ENCODE measurements at places on chromosomes 13 and 19.
A peak's percentile ranks its signal among the peaks of the same experiment; 100 is the strongest.

DNA sequence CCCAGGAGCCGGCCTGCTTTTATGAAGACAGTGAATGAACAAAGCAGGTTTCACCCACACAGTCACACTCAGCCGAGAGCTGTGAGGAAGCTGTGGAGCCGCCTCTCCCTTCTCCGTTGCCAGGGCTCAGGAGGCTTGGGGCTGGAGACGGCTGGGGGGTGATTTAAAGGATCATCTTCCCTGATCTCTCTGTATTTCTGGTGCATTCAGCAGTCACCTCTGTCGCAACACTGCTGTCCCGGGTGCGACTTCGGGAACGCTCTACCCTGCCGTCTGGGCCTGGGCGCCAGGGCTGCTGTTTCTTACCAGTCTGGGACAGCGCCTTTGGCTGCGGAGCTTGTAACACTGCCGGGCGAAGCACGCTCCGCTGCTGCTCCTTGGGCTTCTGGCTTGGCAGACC lies 18.1 kb downstream of the CAPS start:
- DNase-seq = no peak

GRCh38 chr19:50210425-50210824 lies 7.0 kb downstream of the MYH14 start:
- no peak for DNase-seq

GRCh38 chr19:7450243-7451223 lies 38.3 kb downstream of the PEX11G start:
- no peak for DNase-seq

GRCh38 chr13:23381866-23382265 lies 51.6 kb downstream of the SACS start:
- no peak for DNase-seq

GRCh38 chr13:113597391-113598080 lies 13.0 kb downstream of the TFDP1 start:
- DNase-seq = peak; percentile 43

- DNase-seq = no peak
Measured at GRCh38 chr13:97496511-97496910, 62.5 kb downstream of the RAP2A start.

DNA sequence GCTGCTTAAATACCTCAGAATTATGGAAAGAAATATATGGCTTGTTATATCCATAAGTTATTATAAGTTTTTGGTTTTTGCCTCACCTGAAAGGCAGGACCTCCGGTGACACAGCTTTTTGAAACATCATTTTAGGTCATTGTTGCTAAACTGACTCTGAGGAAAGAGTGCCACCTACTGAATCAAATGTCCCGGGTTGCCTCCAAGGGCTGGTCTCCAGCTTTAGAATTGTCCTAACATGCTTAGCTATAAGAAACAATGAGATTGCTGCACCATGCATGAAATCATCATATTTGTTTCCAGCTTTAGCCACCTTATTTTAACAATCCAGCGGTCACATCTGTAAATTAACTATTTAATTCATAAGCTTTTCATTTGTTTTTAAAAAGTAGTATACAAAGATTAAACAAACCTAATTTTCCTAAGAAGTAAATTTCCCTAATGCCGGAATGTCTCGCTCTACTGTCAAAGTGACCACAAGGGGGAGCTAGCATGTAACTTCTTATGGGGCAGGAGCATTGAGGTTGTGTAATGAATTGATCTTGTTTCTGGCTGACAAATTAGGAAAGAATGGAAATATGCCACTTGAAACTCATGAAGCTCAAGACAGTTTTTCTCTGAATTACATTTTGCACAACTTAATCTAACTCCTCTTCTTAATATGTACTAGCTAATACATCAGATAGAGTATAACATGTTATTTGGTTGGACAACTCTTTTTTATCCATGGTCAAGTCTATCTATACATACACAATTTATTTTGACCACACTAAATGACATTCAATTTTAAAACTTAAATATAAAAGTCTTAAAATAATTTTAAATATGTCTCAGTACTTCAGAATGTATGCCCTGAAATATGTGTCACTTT lies 6.7 kb upstream of the PCDH17 start:
- no peak for DNase-seq

DNA sequence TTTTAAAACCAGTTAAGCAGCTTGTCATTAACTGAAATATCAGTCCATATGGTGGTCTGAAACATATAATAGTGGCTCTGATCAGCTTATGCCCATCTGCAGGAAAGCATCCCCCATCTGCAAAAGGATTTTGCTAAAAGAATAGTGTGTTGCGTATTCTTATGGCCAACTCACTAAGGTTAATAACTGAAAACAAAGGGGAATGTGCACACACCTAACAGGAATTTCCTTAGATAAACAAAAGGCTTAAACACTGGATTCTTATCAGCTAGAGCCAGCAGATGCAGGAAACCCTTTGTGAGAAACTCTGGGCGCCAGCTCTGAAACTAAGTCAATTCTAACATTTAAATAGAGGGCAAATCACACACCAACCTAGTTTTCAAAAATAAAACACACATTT lies 22.1 kb downstream of the VPS36 start:
- no peak for DNase-seq

DNA sequence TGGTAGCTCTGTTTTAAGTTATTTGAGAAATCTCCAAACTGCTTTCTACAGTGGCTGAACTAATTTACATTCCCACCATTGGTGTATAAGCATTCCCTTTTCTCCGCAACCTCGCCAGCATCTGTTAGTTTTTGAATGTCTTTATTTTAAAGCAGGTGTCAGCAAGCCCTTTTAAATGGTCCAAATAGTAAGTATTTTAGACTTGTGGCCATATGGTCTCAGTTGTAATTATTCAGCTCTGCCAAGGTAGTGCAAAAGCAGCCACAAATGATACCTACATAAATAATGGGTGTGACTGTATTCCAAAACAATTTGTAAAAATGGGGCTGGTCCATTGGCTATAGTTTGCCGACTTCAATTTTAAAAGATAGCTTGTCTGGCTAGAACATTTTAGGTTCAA lies 58.7 kb upstream of the TMTC4 start:
- DNase-seq = no peak

DNA sequence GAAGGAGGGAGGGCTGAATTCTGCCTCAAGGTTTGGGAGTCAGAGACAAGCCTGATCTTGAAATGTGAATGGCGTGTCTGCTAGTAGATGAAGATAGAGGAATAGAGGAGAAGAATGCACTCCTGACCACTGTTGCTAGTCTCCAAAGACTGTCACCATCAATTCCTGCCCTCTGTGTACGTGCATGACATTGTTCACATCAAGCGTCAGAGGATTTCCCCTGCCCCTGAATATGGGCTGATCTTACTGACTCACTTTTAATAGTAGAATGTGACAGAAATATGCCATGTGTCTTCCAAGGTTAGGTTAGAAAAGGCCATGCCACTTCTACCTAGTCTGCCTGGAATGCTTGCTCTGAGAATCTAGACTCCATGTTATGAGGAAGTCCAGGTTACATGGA lies 538.6 kb downstream of the DIAPH3 start:
- no peak for DNase-seq

DNA sequence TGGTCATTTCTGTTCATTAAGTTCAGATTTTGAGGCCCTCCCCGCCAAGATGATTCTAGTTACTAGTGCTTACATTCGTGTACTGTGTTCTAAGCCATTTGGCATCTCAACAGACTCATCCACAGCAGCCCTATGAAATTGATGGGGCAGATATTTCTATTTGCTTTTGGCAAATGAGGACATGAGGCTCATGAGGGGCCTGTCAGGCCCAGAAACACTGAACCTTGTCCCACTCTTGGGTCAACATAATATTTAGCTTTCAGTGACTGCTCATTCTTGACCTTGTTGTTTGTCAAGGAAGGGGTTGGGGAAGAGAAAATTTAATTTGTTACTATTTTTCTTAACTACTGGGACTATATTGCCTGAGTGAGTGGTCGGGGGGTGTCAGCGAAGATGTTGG lies 92.3 kb upstream of the RNF113B start:
- no peak for DNase-seq

DNA sequence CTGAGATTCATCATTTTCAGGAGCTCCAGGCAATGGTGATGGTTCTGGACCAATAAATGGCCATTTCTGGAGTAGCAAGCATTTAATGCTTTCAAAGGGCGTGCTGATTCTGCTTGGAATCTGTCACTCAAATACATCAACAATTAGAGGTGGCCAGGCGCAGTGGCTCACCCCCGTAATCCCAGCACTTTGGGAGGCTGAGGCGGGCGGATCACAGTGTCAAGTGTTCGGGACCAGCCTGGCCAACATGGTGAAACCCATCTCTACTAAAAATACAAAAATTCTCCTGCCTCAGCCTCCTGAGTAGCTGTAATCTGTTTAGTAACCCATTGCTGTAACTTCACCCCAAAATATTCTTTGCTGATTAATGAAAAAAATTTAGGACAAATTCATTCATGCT lies 1574.2 kb downstream of the EFNB2 start:
- DNase-seq = no peak

DNA sequence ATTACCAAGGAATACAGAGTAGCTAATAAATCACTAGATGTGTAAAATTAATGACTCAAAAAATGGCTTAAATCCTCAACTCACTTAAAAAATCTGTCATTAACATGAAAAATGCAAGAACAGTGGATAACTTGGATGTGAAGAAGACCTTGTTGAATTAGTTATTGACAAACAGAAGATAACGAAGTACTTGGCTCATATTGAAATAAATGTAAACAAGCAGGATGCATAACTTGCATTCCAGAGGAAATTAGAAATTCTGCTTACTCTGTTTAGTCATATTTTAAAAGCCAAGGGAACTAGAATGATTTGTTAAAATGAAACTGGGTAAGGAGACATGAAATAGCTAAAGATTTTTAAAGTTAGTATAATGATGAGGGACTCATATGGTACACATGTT lies 1812.2 kb downstream of the PCDH9 start:
- no peak for DNase-seq

- no peak for DNase-seq
Measured at GRCh38 chr13:45690636-45691035, 11.5 kb upstream of the CBY2 start.

GRCh38 chr13:74036373-74036772 lies 97.8 kb downstream of the KLF12 start:
- DNase-seq = no peak

DNA sequence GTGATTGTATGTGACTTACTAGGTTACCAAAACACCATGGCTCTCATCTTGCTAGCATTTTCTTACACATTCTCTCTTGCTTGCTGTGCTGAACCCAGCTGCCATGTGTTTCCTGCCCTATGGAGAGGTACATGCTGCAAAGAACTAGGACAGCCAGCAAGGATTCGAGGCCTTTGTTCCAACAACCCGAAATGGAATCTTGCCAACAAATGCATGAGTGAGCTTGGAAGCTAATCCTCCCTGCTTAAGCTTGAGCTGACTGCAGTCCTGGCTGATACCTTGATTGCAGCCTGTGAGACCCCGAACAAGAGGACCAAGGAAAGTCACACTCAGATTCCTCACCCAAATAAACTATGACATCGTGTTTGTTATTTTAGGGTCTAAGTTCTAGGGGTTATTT lies 651.2 kb downstream of the SLITRK6 start:
- no peak for DNase-seq

- DNase-seq = no peak
Measured at GRCh38 chr13:50650592-50651504, 192.6 kb downstream of the DLEU7 start.

DNA sequence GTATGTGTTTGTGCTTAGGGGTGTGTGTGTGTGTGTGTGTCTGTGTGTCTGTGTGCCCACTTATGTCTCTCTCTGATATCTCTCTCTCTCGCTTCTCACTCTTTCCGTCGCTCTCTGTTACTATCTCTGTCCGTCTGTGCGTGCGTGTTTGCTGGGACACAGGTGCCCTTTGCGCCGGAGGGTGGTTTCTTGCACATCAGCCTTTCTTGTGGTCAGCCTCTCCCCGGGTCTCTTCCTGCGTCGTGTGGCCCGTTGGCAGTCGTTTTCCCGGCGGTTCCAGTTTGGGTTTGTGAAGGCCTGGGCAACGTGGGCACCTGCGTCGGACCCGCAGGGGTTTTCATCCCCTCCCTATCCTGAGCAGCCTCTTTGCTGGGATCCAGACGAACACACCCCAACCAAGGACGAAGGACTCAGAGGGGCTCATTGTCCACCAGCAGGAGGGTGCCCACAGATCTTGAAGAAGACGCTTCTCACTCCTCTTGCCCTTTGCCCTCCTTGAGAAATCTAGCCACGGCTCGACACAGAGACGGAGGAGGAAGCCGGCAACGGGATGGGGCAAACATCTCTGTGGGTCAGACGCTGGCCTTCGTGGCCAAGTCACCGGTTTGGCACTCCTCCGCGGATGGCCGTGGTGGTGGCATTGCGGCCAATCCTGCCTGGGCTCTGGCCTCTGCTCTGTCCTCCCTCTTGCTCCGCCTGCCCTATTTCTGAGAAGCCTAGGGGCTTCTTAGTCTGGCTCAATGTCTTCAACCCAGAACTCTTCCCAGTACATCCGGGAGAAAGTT lies 52.3 kb downstream of the ZNF146 start:
- DNase-seq = peak; percentile 60

- DNase-seq = no peak
Measured at GRCh38 chr19:10500247-10500592, 2.9 kb downstream of the KEAP1 start.

- no peak for DNase-seq
Measured at GRCh38 chr19:49997709-49998108, 27.5 kb downstream of the VRK3 start.

- DNase-seq = no peak
Measured at GRCh38 chr19:49848938-49849337, 2.0 kb upstream of the PTOV1 start.

DNA sequence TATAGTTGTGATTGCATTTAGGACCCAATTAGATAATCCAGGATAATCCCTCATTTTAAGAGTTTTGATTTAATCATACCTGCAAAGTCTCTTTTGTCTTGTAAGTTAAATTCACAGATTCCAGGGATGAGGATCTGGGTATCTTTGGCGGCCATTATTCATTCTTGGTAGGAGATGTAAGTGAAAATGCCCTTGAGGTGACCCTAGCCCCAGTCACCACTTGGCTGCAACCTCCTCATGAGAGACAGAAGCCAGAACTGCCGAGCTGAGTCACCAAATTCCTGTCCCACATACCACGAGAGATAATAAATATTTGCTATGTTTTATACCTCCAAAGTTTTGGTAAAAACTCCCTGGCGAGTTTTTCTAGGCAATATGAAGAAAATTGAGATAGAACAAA lies 389.4 kb downstream of the RFC3 start:
- DNase-seq = no peak

GRCh38 chr19:41303954-41304353 lies 6.0 kb upstream of the CCDC97 start:
- no peak for DNase-seq

DNA sequence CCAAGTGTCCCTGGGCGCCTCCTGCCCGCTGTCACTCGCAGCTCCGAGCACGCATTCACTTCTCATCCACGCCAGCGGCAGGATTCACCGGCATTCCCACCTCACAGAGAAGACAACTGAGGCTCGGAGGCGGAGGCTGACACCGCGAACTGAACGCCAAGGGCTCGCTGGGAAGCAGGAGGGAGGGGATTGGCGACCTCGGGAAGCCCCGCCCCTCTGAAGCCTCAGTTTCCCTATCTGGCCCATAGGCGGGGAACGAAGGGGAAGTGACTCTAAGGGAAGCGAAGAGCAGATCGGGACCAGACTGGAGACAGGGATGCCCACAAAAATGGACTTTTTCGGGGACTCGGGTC lies 256 bp downstream of the MICOS13 start:
- DNase-seq = no peak
